ENCODE measurements at places on chromosomes 7 and 10.

DNA sequence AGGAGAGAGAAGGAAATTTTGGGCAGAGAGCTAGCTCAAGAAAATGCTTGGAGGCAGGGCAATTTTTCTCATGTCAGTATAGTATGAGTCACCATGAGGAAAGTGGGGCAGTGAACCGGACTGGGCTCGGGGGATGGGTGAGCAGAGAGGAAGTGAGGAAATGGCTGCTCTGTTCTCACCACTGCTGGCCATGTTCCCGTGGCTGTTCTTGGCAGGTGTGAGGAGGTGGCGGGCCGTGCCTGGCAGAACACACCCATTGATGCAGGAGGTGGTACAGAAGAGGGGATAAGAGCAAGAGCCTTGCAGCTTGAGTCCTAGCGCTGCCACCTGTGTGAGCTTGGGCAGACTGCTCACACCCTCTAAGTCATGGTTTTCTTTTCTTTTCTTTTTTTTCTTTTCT, 304.4 kb upstream of the LYZL1 start:
- ATAC-seq, result peak; percentile 96

GRCh38 chr10:112022196-112022595, 161.4 kb downstream of the GPAM start:
- no peak for ATAC-seq

DNA sequence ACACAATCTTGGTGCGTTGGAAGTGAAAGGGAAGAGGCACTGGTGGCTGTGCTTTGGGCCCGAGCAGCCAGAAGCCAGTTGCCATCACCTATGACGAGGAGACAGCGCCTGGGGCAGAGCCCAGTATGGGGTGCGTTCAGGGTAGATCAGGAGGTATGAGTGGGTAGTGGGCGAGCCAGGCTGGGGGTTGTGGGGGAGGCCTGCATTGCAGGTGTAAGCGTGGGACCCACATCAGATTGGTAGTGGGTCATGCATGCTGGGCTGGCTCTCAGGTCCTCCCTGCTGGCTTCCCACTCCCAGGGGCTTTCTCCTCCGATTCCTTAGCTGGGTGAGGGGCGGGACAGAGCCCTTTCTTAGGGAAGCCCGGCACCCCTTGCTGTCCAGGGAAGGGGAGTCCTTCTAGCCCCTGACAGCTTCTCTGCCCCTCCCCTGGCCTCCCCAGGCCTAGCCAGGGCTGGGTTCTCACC, 445 bp upstream of the PVRIG start:
- no peak for ATAC-seq

GRCh38 chr7:84822941-84823510, 363.8 kb downstream of the SEMA3D start:
- no peak for ATAC-seq

DNA sequence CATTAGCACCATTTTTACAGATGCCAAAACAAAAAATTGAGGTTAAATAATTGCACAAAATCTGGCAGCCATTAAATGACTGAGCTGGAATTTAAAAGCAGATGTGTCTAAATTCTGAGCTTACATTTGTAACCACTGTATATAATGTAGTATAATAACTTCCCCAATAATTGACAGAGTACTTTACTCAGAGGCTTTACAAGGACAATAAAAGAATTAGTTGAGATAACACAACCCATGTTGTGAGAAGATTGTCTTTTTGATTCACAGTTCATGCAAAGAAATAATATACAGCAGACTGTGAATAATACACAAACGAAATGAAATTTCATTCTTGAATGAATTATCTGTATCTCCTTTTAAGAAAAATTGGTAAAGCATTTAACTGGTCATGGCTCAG, 417.1 kb downstream of the AUTS2 start:
- no peak for ATAC-seq

- ATAC-seq, result no peak
Measured at GRCh38 chr10:17134282-17134681, 4.7 kb upstream of the CUBN start.

- no peak for ATAC-seq
Measured at GRCh38 chr10:63129888-63130287, 3.2 kb upstream of the NRBF2 start.

GRCh38 chr7:45050198-45050597, 38.6 kb downstream of the NACAD start:
- ATAC-seq, result no peak

DNA sequence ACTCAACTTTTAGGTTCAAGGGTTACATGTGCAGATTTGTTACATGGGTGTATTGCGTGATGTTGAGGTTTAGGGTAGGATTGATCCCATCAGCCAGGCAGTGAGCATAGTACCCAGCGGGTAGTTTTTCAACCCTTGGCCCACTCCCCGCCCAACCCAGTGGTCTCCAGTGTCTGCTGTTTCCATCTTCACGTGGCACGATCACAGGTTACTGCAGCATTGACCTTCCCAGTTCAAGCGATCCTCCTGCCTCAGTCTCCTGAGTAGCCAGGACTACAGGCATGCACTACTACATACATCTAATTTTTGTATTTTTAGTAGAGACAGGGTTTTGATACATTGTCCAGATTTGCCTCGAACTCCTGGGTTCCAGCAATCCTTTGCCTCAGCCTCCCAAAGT, 905.7 kb upstream of the ZNF722 start:
- no peak for ATAC-seq

DNA sequence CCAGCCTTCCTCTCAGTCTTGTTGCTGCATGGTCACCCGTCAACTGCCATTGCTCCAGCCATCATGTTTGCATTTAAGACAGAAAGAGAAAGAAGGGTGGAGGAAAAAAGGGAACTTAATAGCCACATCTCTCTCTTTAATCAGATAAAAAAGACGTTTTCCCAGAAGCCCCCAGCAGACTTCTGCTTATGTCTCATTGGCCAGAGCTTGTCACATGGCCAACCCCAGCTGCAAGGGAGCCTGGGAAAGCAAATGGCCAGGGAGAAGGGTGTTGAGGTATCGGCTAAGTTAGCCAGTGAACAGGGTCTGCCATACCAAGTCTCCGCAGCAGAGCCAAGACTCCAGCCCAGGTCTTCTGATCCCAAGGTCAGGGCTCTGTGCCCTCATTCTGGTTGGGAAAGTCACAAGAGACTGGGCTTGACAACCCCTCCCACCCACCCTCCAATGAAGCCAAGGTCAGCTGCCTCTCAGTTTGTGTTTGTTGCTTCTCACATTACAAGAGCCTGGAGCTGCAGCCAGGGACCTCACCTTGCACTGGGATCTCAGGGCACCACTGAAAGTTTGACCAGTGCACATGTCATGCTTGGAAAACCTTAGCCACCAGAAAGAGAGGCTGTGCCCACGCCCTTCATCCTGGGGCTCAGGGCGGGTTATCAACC, 80.3 kb upstream of the LYZL2 start:
- no peak for ATAC-seq

DNA sequence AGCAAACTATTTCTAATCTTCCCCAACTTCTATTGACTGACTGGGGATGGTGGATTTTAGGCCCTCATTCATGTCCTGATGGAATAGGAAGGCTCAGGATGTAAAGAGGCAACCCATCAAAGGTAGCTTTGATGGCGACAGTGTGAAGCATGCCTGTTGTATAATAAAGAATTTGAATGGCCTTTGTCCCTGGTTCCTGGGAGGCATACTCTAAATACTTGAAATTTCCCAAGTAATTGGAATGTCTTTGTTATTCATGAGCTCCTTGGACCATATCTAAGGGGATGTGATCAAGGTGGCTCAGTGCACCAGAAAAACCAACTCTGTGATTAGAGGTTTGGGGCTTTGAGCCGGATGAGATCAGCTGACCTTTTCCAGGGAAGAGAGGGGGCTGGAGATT, 264.5 kb upstream of the NEBL start:
- ATAC-seq, result no peak

GRCh38 chr10:124101351-124101750, 8.0 kb upstream of the CHST15 start:
- no peak for ATAC-seq

- peak; percentile 96 for ATAC-seq
Measured at GRCh38 chr10:100009793-100010676, at the start of gene DNMBP. DNMBP (minus strand) TSS chr10:100009947; CDS start chr10:99972124, 37,823 bp downstream.

DNA sequence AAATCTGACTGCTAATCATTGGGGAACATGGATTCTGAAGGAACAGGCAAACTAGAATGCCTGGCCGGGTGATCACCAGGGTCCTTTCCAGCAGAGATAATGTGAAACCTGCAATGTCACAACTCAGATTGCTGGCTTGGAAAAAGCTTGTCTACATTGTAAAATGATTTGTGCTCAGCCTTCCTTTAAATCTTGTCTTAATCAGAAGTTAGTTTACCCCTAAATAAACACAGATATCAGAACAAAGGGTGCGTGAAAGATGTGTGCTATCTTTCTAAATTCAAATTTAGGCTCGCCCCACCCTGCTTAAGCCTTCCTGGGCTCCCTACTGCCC, 26.3 kb downstream of the COBL start:
- ATAC-seq, result no peak

DNA sequence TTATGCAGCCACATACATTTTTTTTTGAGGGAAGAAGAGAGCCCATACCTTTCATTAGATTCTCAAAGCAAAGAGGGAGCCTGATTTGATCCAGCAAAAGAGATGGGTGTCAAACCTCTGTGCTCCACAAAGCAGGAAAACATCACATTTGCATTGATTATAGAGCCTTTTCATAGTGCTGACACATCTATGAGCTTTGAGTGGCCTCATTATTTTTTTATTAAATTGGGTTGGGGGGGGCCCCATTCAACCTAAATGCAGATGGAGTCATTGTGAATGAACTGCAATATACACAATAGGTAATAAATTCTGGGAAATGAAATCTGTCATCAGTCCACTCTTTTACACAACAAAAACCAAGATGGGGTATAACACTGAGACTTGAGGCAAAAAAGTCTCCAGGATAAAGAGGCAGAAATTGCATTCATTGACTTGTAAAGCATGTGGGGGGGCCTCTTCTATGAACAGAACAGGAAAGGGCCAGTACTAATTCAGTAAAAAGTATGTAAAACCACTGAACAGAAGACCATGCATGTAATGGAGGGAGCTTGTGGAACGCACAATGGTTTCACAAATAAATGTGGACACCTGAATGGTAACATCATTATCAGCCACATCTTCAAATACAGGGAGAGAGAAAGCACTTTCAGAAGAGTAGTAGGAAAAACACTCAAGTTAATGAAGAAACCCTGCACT, 17.7 kb upstream of the ASB4 start:
- no peak for ATAC-seq

DNA sequence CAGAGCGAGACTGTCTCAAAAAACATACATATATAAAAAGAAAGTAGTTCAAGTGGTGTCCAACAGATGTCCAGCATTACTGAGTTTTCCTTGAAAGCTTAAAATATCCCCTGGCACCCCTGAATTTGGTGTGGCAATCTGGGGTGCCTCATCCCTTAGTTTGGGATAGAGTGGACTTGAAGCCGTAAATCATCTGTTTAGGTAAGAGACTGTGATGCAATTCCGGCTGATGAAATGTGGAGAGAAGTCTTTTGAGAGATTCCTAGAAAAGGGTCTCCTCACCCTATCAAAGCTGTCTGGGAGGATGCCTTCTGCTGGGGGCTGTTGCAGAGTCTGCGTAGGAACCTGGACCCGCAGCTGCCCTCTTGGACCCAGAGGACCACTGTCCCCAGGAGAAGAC, 408.0 kb downstream of the RPS24 start:
- ATAC-seq, result no peak

DNA sequence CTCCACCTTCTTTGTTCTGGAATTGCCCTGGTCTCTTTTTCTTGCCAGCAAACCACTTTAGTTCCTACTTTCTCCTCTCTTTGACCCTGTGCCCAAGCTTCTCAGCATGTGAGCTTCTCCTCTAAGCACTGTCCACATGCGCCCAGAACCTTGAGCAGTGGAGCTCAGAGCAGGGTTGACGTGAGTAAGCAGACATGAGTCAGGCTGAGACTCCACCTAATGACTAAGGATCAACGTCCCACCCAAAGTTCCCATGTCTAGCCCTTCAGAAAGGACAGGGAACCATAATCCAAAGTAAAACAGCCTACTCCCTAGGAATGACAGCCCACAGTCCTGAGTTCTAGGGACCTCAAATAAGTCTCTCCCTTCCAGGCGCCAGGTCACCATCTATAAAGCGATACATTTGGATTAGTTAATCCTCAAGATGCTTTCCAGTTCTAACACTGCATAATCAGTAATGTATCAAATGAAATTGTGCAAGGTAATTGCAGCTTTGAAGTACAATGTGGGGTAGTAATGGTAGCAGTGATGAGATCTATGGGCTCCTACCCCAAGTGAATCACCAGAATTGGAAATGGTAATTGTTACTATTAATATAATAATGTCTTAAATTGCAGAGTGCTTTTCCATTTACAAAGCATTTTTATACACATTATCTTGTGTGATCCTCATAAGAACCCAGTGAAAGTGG, 44.5 kb downstream of the KCNMA1 start:
- peak; percentile 73 for ATAC-seq

- no peak for ATAC-seq
Measured at GRCh38 chr7:91789558-91789957, 90.9 kb downstream of the MTERF1 start.

GRCh38 chr10:88617772-88618300, 31.3 kb downstream of the LIPJ start:
- no peak for ATAC-seq

DNA sequence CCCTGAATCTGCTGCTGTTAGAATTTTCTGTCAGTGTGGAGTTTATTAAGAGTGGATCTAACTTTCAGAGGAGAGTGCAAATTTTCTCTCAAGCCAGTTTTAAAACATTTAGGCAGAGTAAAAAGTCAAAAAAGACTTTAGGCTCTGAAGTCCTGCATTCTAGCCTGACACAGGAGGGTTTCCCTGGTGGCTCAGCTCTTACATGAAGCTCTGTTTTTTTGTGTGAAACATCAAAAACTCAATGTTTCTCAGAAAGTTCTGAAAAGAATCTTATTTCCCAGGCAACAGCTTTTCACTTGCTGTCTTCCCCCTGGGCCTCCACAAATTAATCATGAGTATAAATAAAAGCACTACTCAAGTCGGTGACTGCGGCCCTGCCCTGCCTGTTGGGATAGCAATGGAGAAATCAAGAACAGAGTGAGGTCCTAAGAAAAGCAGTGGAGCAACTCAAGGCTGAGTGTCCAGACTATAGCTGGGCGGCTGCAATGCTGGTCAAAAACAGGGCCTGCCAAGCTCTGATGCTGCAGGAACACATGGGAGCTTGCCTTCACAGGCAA, 22.3 kb upstream of the WDR11 start:
- no peak for ATAC-seq

GRCh38 chr10:76488602-76489001, 1057.2 kb downstream of the LRMDA start:
- no peak for ATAC-seq

GRCh38 chr7:86942995-86943394, 116.5 kb downstream of the ELAPOR2 start:
- no peak for ATAC-seq

GRCh38 chr7:69966766-69967591, 368.7 kb downstream of the AUTS2 start:
- ATAC-seq, result peak; percentile 43

GRCh38 chr10:108709927-108710722, 1213.2 kb downstream of the XPNPEP1 start:
- no peak for ATAC-seq

- no peak for ATAC-seq
Measured at GRCh38 chr7:112770051-112770450, 20.1 kb downstream of the TMEM168 start.

DNA sequence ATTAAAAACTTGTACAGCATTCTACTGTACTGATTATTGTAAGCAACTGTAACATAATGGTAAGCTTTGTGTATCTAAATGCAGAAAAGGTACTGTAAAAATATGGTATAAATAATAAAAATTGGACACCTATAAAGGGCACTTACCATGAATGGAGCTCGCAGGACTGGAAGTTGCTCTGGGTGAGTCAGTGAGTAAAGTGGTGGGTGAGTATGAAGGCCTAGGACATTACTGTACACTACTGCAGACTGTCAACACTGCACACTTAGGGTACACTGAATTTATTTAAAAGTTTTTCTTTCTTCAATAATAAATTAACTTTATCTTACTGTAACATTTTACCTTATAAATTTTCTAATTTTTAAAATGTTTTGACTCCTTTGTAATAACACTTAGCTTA, 118.6 kb upstream of the ASAH2 start:
- ATAC-seq, result no peak
